ENCODE measurements at places on chromosomes 4 and X. TPM values are rescaled to one million over a fixed set of nuclear protein-coding genes. Genes with fewer than 3 reads are reported as not detected.

Gene ARMCX5
- total RNA-seq, result 12.8 TPM

Gene CACNA1F
- total RNA-seq, result 0.26 TPM

Gene ETNPPL
- total RNA-seq, result not detected

- DNase-seq, result no peak
Observed at GRCh38 chr4:7679406-7680040, 244.8 kb upstream of the PSAPL1 start.

- no peak for DNase-seq
Observed at GRCh38 chr4:151694961-151695720, 65.7 kb downstream of the GATB start.

- DNase-seq, result no peak
Observed at GRCh38 chr4:112144546-112145325, 518 bp upstream of the FAM241A start.

DNA sequence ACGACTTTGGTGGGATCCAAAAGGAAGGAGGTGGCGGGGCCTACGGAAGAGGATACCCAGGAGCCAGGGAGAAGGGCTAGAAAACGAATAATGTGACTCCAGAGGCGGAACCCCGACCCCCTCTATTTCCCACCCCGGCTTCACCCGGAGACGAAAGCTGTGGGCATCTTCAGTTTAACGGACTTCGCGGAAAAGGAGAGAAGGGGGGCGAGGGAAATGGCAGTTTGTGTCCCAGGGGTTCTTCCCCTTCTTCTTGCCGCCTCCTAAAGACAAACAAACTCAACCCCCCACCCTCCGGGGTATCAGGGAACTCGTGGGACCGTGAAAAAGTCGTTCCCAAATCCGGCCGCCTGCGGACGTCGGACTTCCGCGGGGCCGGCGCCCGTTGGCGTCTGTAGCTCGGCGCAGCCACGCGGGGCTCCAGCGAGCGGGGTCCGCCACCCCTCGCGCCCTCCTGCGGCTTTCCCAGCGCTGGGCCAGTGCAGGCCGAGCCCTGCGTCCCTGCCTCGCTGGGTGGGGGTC is 3.6 kb upstream of the LEF1 start:
- DNase-seq, result peak; percentile 29
